Stimulated activated CD8-positive, alpha-beta memory T cell treated with anti-CD3 and anti-CD28 coated beads, Interleukin-7, amount 100 ng/mL, for 1 hour (primary cell): ENCODE measurements at places on chromosomes 2 and 18.
A peak's percentile ranks its signal among the peaks of the same experiment; 100 is the strongest.

DNA sequence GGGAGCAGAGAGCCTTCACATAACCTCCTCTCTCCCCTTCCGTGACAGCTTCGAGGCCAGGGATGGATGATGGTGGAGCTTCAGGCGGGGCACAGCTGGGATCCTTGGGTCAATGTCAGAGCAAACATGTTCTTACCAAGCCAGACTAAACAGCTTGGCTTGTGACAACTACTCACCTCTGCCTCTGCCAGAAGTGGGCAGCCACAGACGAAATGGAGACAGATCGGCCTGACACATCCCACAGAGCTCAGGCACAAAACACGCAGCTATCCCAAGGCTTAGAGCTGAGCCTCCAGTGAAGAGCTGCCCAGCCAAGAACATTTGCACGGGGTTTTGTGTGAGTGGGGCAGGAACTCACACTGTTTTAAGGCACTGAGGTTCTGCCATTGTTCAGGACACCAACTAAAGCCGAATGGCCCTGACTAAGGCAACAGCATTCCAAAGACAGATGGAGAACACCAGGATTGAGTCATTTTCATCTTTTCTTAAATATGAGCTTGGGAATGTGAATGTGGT lies 12.8 kb downstream of the PXDN start:
- no peak for DNase-seq

- no peak for DNase-seq
These were observed 167.3 kb downstream of the MREG start for GRCh38 chr2:215845839-215846586.

GRCh38 chr18:48129621-48130082 lies 199.2 kb upstream of the SMAD2 start:
- no peak for DNase-seq

GRCh38 chr2:42368817-42369531 lies 8.0 kb upstream of the COX7A2L start:
- DNase-seq, result no peak

- no peak for DNase-seq
These were observed 163.2 kb downstream of the MTX2 start for GRCh38 chr2:176432434-176432833.

DNA sequence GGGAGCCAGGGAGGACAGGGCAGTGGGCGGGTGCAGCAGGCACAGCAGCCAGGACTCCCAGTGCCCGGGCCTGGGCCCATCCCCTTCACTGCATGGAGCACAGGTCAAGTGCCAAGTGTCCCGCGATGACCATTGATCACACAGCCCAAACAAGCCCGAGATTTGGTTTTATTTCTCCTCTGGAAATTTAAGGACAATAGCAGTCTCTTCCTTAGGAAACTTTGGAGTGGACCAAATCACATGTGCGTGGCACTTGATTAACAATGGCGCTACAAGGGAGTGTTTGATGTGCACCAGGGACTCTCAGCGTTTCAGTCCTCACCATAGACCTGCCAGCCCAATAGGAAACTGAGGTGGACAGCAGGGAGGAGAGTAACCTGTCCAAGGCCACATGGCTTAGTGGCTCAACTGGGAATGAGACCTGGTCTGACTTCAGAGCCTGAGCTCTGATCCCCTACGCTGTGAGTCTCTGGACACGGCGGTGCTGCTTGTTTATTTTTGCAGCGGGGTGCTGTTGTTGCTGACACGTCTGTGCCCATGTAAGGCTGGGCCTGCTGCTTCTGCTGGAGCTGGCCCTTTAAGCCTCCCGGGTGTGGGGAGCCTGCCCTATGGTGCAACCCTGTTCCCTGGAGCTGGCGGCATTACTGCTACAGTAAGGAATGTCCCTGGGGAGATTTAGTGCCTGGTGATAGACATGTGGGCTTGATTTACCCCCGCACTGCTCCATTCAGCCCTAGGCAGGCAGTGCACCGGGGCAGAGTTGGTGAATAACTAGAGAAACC lies 194.2 kb downstream of the INHBB start:
- no peak for DNase-seq

- DNase-seq, result no peak
These were observed 32.2 kb downstream of the PELI1 start for GRCh38 chr2:64112016-64112415.

DNA sequence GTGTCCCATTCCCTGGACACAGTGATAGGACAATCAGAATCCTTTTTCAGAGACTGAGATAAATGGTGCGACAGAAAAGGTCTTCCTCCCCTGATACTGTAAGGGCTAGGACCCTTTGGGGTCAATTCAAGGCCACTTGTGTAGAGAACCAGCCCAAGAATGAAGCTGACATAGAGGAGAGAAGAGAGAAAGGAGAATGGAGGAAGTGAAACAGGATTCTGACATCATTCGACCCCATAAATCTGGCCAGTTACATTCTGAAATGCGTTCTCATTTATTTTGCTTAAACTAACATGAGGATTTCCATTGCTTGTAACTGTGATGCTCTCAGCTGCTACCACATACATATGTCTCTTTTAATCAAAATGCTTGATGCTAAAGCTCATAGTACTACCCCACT lies 148.1 kb downstream of the TMEM163 start:
- DNase-seq, result no peak

GRCh38 chr2:62352031-62352430 lies 154.0 kb downstream of the TMEM17 start:
- no peak for DNase-seq

DNA sequence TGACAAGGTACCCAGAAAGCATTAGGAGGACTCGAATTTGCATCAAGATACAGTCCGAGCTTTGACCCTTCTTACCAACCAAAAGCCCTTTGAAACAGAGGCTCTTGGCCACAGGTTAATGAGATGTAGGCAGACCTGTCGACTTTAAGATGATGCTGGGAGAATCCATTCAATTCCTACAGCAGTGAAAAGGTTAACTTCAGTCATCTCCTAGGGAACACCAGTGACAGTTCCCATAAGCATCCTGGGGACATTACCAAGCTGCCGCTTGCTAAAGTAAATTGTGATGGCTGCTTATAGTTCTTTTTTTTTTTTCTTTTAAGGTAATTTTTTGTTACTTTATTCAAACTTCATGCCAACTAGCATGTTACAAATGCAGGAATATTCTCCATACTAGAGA lies 379.3 kb downstream of the SOX11 start:
- no peak for DNase-seq

- no peak for DNase-seq
These were observed 199.3 kb downstream of the ZNF407 start for GRCh38 chr18:74796841-74797576.

GRCh38 chr18:58886864-58887612 lies 22.4 kb downstream of the ZNF532 start:
- DNase-seq, result no peak

GRCh38 chr18:25244924-25245698 lies 106.9 kb downstream of the ZNF521 start:
- no peak for DNase-seq

DNA sequence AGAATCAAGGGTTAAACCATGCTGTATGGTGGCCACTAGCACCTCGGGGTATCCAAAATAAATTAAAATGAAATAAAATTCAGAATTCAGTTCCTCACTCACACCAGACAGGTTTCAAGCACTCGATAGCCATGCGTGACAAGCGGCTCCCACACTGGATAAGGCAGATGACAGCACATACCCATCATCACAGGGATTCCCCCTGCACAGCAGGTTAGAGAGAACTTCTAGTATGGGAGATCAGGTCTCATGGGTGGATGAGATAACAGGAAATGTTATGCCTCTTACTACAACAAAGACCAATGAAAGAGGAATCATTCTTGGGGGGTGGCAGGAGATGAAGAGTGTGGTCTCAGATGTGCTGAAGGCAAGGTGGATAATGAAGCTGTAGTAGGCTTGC lies 121.9 kb upstream of the ACAA2 start:
- no peak for DNase-seq

DNA sequence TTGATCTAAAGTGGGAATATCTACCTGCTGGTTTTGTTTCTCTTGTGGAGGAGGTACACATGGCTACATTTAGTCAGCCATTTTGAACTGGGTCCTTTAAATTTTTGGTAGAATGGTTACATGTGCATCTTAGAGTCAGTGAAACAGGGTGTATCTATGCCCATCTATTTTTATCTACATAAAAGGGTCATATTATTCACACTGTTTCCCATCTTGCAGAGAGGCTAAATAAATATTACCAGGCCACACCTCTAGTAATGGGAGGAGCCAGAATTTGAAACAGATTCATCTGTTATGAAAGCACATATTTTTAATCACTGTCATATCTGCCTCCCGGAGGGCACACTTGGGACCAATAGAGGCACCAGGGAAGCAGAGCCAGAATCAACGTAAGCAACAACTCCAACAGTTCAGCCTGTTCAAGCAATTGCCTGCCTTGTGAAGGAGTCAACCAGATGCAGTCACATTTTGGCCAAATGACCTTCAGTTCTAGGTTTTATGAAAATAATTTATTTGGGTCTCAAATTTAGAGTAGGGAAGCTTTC lies 376.8 kb downstream of the TSN start:
- DNase-seq, result no peak

DNA sequence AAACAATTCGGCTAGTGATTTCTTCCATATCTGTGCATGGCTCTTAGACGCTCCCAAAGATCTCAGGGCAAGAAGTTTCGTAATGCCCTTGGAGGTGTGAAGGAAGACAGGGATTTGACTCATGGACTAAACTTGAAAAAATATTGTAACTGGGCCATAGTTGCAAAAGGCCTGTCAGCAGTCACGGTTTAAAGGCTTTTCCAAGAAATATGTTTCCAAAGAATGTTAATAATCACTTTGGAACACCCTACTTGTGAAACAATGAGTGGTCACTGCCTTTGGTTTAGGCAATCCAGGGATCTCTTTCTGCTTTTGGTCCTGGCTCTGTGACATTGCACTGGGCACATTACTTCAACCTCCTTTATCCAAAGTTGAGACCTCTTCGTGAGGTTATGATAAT lies 102.5 kb upstream of the RASGRP3 start:
- DNase-seq, result no peak

GRCh38 chr2:97713296-97714083 lies at the start of gene ZAP70:
TSS of gene ZAP70 (plus strand) at chr2:97713576. CDS start at chr2:97724037, 10,461 bp downstream.
- peak; percentile 41 for DNase-seq

GRCh38 chr2:68031043-68031442 lies 31.8 kb downstream of the C1D start:
- no peak for DNase-seq

- no peak for DNase-seq
These were observed 30.1 kb downstream of the IGFBP5 start for GRCh38 chr2:216665242-216665641.

- no peak for DNase-seq
These were observed 526.4 kb upstream of the SPHKAP start for GRCh38 chr2:228707846-228708245.

- DNase-seq, result no peak
These were observed 27.4 kb downstream of the HS6ST1 start for GRCh38 chr2:128291161-128291843.

- DNase-seq, result no peak
These were observed 419.9 kb downstream of the TGIF1 start for GRCh38 chr18:3869848-3870247.

DNA sequence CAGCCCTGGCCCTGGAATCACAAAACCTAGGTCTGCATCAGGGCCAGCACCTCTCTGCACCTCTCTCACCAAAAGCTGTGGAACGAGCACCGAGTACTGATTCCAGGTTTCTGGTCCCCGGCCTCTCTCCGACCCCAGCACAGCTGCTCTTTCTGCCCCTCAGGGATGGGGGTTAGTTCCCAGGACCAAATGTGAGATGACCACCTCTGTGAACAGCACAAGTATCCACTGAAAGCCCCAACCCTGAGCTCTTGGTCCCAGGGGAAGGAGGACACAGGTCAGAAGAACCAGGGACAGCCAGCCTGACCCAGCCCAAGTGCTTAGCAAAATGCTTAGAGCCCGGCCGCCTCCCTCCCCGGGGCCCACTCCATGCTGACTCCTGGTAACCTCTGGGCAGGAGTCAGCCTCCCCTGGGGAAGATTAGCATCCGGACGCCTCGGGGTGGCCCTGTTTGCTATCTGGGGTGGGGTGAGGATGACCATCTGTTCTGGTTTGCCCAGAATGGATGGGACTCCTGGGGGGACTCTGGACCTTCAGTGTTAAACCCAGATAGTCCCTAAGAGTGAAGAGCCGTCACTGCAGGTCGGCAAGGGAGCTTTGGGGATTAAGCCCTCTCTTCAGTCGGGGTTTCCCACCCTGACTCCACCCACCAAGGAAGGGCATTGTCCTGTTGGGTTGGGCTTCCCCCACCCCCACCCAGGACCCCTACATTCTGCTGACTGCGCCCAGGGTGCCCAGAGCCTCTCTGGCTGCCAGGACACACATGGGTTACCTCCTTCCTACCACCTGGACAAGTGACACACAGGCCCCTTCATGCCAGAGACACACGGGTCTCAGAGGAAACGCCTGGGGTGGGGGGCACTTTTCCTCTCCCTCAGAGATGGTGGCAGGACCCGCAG lies 9.4 kb upstream of the GPR55 start:
- DNase-seq, result no peak

DNA sequence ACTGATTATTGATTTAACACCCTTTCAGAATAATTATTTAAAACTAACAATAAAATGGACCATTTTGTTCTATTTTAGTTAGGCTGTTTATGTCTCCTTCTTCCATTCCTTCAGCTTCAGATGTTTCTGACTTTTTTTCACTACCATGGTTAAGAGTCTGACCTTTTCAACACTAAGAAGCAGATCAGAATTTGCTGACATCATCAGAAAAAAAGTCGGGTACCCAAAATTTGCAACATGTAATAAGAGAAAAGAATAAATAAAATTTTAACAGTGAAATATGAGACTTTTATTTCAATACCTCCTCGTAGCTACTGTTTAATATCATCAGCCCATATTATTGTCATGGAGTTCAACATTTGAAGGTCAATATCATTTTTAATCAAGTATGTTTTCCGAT lies 1158.3 kb downstream of the RPIA start:
- DNase-seq, result no peak

DNA sequence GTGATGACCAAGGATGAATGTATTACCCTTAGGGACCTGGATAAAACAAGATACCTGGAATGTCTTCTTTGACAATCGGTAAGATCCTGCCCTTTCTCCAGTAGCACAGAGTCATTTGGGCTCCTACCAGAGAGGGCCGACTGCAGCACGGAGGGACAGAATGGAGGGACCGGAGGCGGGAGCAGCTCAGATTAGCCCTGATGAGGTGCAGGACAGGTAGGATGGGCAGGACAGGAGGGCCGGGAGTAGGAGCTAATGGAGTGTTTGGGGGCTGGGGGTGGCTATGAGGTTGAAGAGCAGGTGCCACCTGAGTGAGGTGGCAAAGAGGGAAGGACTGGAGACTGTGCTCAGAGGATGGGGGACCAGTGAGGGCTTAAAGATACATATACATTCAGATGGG lies 9.9 kb upstream of the PRELID3A start:
- DNase-seq, result no peak

- DNase-seq, result peak; percentile 14
These were observed 17.4 kb downstream of the CIDEA start for GRCh38 chr18:12271376-12272235.

DNA sequence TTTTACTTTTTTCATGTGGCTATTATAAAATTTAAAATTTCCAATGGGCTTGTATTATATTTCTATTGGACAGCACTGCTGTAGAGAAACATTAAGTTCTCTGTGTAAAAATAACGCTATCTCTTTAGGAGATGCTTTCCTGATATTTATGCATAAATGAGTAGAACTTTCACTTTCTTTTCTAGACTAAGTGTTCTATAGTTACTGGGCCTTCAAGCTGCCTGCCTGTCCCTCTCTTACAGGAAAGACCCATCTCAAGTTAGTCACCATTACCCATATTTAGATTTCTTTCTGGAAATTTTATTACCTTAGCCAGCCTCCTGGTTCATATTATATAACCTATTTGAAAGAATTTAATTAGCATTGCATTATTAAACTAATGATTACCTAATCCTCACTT lies 4.8 kb downstream of the ITGA4 start:
- DNase-seq, result no peak
